ENCODE measurements at places on chromosomes 4 and X.

DNA sequence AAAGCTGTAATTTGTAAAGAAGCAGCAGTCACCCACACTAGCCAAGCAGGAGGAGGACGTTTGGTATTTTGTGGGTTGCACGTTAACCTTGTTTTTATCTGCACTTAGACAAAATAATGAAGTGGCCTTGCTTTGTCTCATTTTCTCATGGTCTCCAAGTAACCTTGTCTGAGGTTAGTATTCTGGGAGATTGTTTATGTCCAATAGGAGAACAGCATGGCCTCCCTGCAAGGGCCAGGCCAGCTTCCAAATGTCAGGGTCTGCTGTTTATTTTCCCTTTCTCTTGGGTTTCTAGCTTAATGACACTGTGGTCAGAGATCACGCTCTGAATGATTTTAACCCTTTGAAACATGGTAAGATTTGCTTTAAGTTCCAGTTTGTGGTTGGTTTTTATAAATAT, 29.9 kb downstream of the PNMA6E start:
- no peak for DNase-seq

GRCh38 chr4:41814565-41814964, 66.0 kb upstream of the PHOX2B start:
- DNase-seq, result no peak

DNA sequence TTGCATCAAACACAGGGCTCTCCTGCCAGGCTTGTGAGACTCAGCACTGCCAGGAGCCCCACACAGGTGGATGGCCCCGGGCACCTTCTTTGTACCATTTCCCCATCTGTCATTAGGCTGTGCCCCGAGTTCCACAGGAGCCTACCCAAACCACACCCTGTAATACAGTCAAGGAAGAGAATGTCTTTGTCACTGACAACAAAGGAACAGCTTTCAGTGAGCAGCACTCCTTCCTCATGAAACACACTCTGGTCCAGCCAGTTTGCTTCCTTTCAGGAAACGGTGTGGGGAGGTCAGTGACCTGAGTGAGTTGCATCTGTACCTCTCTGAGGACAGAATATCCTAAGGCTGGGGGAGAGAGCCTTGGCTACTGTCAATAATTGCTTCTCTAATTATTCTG, 53.7 kb downstream of the LNX1 start:
- no peak for DNase-seq

GRCh38 chr4:17535906-17536305, 20.9 kb downstream of the CLRN2 start:
- no peak for DNase-seq

- no peak for DNase-seq
Observed at GRCh38 chr4:54647070-54647469, 10.7 kb upstream of the KIT start.

GRCh38 chrX:5936438-5936837, 292.2 kb downstream of the NLGN4X start:
- DNase-seq, result no peak

- DNase-seq, result no peak
Observed at GRCh38 chrX:1676866-1677265, 62.0 kb downstream of the ASMT start.

Measured in stimulated activated CD4-positive, alpha-beta T cell treated with anti-CD3 and anti-CD28 coated beads, Interleukin-1b, Interleukin-23, amount 100 ng/mL, for 1 hour (primary cell).